ENCODE measurements at places on chromosomes 2 and 18. TPM values are rescaled to one million over a fixed set of nuclear protein-coding genes. Genes with fewer than 3 reads are reported as not detected.

Gene OTOS
- total RNA-seq, result not detected

Gene CELF4
- not detected for total RNA-seq

Gene IL36RN
- total RNA-seq, result not detected

DNA sequence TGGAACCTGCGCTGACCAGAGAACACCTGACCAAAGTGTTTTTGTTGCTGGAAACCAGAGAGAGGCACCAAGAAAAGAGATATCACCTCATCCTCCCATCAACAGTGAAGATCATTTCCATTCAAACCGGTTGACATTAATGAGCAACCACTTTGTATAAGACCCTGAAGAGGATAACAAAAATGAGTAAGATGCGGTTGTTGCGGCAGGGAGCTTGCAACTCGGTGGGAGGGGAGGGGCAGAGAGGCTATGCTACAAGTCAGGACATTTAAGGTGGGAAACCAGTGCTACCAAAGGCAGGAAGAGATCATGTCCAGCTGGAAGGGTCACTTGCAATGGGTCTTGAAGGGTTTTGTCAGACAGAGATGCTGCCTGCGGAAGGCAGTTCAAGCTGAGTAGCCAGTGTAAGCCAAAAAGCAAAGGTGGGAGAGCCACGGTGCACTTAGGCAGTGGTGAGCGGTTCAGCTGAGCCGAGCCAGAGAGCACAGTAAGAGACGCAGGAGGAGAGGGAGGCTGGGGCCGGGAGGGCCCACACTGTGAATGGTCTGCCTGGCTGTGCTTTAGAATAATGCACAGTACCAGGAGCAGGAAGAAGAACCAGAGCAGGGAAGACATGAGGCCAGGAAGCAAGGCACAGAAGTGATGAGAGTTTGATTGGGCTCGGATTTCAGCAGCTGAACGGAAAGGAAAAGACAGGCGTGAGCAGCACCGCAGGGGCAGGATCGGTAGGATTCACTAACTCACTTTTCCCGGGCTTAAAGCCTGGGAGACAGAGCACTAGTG, 24.4 kb upstream of the DTNB start:
- DNase-seq, result no peak

DNA sequence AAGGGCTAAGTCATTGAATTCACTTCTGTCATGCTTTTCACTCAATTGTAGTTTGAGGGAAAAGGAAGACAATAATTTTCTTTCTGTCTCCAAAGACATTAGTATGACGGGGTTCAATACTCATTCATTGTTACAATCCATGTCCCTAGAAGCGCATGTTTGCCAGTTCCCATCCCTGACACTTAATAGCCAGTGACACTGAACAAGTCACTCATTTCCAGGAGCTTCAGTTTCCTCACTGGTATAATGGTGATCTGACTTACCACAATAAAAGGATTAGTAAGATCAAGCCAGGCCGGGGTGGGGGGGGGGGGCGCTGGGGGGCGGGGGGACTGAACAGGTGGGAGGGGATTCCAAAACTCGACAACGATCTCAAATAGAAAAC, 144.8 kb upstream of the MAP3K20 start:
- DNase-seq, result no peak

DNA sequence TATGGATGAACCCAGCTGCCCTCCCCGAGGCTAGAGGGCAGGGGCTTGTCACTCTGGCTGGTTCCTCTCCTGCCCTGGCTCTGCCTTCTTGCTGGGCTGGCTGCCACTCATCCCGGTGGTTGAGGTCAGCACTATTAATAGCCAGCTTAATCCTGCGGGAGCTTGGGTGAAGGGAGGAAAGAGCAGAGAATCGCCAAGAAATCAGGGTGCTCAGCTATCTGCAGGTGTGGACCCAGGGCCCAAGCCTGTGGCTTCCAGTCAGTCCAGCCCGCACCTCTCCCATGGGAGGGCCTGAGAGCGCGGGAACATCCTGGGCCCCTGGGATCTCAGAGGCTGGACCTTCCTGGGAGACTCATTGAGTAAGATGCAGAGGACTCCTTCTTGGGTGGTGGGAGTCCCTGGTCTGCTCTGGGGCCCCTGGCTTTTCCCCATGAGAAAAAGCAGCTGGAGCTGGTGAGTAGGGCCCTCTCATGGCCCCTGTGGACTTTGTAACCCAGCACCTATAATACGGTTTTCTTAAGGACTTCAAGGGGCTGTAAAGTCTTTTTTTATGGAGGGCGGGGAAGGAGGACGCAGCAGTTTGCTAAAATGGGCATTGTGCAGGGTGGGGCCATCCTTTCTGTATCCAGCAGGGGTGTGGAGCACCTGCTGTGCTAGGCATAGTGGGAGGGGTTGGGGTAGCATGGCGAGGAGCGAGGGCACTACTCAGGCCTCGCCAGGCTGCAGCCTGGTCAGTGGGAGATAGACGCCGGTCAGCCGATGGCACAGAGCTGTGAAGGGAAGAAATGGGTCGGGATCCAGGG, 27.4 kb upstream of the CNNM3 start:
- DNase-seq, result no peak

DNA sequence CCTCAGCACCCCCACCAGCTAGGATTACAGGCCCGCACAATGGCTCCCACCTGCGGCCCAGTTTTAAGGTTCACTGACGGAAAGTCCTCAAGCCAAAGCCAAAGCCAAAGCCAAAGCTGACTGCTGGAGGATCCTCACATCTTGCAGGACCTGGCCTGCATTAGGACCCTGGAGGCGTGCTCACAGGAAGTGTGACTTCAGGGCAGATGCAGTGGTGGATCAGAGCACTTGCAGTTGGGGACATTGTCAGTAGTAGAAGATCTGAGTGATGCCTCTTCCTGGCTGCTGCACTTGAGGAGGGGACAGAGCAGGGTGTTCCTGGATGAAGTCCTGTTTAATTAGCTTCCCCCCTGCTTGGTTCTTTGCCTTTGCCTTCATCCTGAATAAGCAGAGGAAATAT, 69.0 kb upstream of the ALPP start:
- peak; percentile 57 for DNase-seq

DNA sequence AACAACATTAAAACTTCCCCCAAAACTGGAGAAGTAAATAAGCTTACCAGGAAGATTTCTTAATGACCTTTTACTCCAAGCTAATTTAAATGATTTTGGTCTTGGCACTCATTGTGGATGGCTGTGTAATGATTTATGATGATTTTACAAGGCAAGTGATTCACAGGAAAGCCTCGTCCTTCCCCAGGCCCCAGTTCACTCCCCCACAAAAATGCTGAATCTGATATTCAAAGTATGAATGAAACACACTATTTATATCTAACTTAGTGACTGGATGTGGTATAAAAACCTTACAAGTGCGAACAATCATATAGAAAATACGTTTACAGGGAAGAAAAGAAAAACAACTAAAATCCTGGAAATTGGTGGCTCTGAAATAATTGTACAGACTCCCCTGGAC, 49.8 kb downstream of the ZNF516 start:
- no peak for DNase-seq

DNA sequence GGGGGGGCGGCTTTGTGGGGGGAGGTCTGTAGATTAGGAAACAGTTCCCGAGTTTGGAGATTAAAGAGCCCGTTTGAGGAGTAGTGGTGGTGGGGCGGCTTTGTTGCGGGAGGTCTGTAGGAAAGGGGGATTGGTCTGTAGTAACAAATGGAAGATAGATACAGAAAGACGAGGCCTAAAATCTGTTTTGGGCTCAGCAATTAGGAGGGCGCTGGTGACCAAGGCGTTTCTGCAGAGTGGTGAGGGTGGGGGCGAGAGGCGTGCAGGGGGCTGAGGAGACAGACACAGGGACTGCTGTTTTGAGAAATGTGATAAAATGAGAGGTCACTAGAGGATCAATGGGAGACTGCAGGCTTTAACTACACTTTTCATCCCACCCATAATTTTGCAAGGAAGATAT, 1.6 kb upstream of the ADNP2 start:
- DNase-seq, result no peak

DNA sequence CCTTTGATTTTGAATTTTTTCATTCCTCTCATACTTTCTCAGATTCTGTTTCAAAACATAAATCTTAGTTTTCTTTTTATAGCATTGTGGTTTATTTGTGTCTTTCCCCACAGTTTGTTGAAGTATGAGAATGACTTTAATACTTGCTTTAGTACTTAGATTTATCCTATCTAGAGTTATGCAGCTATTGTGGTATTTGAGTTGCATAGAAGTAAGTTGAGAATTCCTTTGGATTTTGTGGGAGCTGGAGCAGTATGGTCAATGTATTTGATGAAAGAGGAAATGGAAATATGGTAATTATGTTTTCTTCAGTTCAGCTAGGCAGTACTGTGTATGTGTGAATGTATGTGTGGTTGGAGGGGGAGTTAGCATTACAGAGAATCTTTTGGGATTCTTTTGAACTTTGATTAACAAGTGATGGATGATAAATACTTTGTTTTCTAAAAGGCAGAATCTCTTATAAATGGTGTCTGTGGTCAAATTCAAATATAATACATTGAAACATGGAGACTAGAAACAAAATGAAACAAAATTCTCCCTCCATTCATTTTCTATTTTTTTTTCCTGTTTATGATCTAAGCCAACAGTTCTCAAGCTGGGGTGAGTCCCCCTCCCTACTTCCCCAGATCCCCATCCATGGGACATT, 3.0 kb downstream of the ACVR2A start:
- no peak for DNase-seq
